IPS DF 6.9 (cell line): ENCODE measurements at places on chromosomes 13 and 19.

DNA sequence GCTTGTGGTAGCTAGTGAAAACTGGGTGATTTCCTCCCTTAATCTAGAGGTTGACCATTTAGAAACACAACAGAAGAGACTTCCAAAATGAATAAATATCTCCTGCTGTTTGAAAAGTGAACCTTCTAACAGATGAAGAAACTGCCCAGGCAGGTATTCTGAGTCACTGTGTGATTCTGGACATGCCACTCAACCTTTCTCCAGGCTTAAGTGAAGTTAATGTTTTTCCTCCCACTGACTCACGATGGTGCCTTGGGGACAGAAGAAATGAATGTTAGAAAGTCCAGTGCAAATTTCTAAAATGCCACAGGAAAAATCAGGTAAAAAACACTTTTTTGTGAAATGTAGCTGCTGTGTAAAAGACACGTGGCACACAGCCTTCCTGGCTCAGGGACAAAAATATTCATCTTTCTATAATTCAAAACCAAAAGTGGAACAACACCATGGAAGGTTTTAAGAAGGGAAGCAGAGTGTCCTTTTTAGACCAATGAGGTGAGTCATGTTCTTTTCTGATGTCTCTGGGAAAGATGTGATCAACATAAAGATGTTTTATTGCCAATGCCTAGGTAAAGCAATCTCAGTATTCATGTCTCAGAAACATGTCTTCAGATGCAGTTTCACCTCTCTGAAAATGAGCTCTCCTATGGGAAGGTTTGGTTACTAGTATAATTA lies 9.1 kb downstream of the UBE2L5 start:
- DNase-seq, result no peak

DNA sequence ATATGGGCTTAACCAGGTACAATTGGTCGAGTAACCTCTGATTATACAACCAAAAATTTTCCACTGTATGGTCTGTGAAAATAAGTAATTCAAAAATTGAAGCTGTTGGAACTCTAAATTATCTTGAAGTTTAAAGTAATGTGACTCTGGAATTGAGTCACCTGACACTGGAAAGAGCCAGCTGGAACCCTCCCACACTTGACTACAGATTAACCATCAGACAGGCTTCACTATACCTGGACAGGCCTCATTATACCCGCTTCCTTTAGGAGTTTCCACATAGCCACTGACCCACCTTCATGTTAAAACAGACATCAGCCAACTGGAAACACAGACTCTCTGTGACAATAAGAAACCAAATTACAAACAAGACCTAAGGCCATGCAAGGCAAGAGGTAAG lies 1.3 kb downstream of the ZNF433 start:
- no peak for DNase-seq

DNA sequence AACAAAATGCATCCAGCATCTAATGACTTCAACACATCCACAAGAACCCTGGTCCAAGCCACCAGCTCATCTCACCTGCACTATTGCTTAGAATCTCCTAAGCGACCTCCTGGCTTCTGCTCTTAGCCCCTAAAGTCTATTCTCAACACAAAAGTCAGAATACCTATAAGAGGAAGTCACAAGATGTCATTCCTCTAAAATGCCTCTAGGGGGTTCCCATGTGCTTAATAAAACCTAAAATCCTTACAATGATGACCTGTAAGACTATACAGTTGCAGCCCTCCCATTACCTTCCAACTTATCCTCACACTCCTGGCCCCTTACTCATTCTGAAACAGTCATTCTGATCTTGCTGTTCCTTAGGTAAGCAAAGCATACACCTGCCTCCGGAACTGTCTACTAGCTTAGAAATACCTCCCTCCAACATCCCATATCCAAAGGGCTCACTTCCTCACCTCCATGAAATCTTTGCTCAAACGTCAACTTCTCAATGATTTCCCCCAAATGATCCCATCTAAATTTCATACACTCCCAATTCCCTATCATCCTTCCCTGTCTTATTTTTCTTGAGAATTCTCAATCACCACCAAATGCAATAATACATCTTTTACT lies 10.0 kb downstream of the ATP7B start:
- DNase-seq, result no peak

GRCh38 chr19:1609103-1609396 lies 3.8 kb upstream of the UQCR11 start:
- no peak for DNase-seq

- no peak for DNase-seq
These were observed 17.2 kb downstream of the RASA3 start for GRCh38 chr13:114115191-114115671.

DNA sequence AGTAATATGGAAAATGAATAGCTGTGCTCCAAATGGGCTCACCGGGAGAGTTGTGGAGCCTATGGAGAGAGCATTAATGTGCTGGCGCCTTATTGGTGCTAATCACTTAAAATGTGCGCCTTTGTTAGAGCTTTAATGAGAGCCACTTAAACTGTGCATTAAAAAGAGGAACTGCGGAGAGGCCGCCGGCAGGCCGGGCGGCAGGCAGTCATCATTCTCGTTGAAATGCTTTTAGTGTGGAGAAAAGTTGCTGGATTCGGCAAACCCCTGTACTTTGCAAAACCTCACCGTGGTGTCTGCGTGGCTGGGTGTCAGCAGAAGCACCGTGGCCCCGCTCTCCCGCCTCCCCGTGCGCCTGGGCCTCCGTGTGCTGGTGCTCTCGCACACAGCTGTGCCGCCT lies 105.5 kb downstream of the KDM4B start:
- DNase-seq, result no peak

DNA sequence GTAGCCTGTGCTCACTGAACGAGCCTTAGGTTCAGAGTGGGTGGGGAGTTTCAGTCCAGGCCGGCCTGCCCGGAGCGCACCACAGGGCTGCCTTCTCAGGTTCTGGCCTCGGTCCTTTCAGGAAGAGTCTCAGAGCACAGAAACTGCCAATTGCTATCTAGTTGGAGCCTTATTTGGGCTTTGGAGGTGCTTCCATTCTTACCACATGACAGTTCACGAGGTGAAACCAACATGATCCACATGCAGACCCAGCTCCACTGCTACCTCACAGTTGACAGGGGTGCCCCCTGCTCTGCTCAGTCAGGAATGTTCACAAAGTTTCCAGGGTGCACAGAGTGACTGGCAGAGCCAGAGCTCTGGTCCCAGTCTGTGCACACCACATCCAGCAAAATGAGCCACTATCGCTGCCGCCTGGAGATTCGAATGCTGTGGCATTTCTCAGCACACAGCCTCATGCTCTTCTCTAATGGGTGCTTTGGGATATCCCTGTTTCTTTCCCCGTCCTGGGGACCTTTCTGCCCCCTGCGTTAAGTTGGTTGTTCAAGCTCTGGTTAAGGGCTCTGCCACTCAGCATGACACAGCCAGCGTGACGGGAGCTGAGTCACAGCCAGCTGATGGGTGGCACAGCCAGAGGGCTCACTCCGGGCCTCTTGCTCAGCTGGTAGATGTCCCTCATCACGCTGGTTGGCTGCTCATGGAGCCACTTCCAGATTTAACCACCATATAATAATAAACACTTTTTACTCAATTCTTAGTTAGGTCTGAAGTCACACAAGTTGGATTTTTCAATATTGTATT lies 7.5 kb upstream of the SACS start:
- DNase-seq, result no peak

DNA sequence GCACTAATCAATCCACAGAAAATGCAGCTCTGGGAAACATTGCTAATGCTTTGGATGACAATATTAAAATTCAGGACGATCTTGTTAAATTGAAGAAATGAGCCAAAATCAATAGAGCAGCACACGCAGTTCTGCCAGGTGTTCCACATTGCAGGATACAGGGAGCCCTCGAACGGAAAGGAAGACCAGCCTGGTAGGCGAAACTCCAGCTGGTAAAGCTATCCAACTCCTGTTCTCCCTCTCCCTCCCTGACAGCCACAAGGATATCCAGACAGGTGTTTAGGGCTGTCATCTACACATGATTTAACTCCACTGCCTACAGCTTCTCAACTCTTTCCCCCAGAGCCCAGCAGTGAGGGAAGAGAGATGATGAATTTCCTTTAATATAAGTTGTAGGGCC lies 67.7 kb downstream of the EPSTI1 start:
- no peak for DNase-seq

DNA sequence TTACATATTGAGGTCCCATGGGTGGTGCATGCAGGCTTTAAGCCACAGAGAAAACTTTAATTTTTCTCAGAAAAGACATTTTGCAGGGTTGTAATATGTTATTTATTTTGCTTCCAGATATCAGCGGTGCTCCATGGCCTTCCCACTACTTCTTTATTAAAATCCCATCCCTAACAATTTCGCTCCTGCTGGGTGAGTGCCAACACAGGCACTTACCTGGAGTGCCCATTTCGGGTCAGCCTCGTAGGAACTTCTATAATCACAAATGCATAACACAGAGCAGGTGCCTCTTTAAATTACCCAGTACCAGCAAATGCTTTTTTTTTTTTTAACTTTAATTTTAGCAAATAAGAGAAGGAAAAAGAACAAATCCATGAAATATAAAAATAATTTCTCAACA lies 86.4 kb downstream of the EFNB2 start:
- DNase-seq, result no peak

DNA sequence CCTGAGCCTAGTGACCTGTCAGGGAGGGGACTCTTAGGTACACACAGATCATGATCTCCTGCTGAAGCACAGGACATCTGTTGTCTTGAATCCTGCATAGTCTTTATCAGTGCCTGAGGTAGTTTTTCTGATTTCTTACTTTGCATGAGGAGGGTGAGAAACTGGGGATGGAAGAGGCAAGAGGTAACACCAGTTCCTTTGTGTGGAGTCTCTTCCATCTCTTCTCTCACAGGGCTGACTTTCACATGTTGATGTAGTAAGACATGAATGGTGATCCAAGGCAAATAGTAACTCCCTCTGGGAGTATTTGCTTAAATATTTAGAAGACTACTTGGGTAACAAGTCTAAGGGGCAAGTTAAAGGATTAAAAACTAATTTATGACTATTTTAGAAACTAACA lies 9.5 kb downstream of the NBEA start:
- DNase-seq, result no peak

GRCh38 chr13:44399074-44399473 lies 25.4 kb downstream of the SERP2 start:
- no peak for DNase-seq

- DNase-seq, result no peak
These were observed 423.6 kb downstream of the NDFIP2 start for GRCh38 chr13:79904581-79904980.

GRCh38 chr19:51466723-51467122 lies 8.5 kb upstream of the SIGLEC8 start:
- DNase-seq, result no peak

- DNase-seq, result no peak
These were observed 10.3 kb downstream of the SH3GL1 start for GRCh38 chr19:4390017-4390566.

- no peak for DNase-seq
These were observed 161.4 kb downstream of the EFNB2 start for GRCh38 chr13:106373989-106374572.

- DNase-seq, result no peak
These were observed 32.7 kb downstream of the ALG5 start for GRCh38 chr13:36966404-36966803.

GRCh38 chr19:45471931-45472562 lies 4.3 kb downstream of the FOSB start:
- no peak for DNase-seq

DNA sequence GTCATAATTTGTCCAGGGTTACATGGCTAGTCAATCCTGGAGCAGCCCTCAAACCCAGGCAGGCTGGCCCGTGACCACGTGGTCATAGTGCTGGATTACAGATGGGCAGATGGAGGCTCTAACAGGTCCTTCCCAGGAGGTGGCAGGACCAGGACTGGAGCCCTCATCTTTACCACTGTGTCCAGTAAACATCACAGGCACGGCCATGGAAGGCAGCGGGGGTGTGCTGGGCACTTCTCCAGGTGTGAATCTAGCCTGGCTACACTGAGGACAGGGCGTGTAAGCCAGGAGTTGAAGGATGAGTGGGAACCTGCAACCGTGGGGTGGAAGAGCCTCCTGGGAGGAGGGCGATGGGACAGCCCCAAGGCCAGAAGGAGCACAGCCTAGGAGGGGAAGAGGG lies 6.1 kb downstream of the CIC start:
- no peak for DNase-seq

GRCh38 chr13:83732755-83733154 lies 149.5 kb downstream of the SLITRK1 start:
- DNase-seq, result no peak

GRCh38 chr19:54873990-54874389 lies at the start of gene FCAR:
Gene FCAR, plus strand, starts transcription at chr19:54874235. Its CDS starts 55 bp downstream, at chr19:54874290.
- no peak for DNase-seq

- DNase-seq, result no peak
These were observed 23.5 kb upstream of the QTRT1 start for GRCh38 chr19:10677751-10678150.

- no peak for DNase-seq
These were observed 2.8 kb upstream of the HNRNPM start for GRCh38 chr19:8441725-8442544.

- no peak for DNase-seq
These were observed 10.1 kb downstream of the ATCAY start for GRCh38 chr19:3890591-3890990.

DNA sequence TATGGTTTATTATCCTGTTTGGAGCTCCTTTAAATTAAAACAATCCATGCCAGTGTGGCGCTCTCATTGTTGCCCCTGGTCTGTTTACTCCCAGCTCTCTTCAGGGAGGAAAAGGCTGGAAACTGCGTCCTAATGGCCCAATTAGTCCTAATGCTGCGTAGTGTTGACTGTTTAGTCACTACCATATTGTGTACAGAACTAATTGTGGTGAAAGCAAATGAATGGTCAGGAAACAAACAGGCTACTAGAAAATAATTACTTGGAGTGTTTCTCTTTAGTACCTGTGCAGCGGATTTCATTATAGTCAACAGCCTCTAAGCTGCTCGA lies 54.5 kb upstream of the MTIF3 start:
- no peak for DNase-seq

DNA sequence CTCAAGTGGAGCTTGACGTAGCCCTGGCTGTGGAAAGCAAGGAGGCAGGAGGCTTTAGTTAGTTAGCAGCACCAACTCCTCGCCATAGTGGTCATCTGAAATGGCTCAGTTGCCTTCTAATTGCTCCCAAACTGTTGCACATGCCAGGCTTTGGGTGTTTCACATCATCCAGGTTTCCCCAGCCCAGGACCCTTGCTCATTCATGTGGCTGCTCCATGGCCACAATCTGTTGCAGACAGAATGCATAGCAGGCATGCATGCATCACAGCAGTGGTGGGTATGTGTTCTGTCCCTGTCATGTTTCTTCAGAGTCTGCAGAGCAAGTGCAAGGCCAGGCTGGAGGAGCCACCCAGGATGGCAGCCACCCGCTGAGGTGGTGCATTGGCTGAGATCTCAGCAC lies 407.6 kb downstream of the TSHZ3 start:
- DNase-seq, result no peak

GRCh38 chr13:30746791-30747190 lies 11.4 kb downstream of the ALOX5AP start:
- DNase-seq, result no peak

GRCh38 chr19:19737559-19738332 lies 4.8 kb upstream of the ZNF14 start:
- DNase-seq, result no peak
